NCI-H1092 (cell line): ENCODE measurements at places on chromosomes 16 and 17.

DNA sequence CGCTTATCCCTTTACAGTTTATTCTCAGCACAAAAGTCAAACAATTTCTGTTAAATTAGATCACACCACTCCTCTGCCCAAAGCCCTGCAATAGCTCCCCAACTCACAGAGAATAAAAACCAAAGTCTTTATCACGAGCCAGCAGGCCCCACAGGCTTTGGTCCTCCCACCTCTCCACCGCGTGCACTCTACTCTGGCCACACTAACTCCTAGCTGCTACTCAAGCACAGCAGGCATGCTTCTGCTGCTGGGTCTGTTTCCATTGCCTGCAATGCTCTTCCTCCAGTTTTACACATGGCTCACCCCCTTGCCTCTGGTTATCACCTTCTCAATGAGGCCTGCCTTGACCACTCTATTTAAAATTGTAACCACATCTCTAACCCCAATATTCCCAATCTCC is 27.6 kb downstream of the HELZ start:
- DNase-seq: no peak

- DNase-seq: no peak
Observed at GRCh38 chr16:6016530-6017184, 919.1 kb upstream of the EEF2KMT start.

- DNase-seq: no peak
Observed at GRCh38 chr16:3095869-3096268, 3.2 kb downstream of the ZSCAN10 start.

GRCh38 chr16:82845116-82845515 is 218.3 kb downstream of the CDH13 start:
- DNase-seq: no peak

GRCh38 chr16:15689290-15689689 is 39.2 kb downstream of the NDE1 start:
- no peak for DNase-seq
